ENCODE measurements at places on chromosomes 16 and 17.

GRCh38 chr16:15887283-15887682, 1.1 kb downstream of the CEP20 start:
- H3K27me3 ChIP-seq: no peaks in the 10 kb centered on the region
- H3K4me1 ChIP-seq: peaks cover 15% of the 10 kb centered on the region
- DNase-seq: no peak
- H3K4me3 ChIP-seq: peak overlapping the region; percentile 95
- H3K27ac ChIP-seq: peak overlapping the region; percentile 89

- no peak overlapping the region for H3K27ac ChIP-seq
- no peak overlapping the region for H3K4me3 ChIP-seq
- DNase-seq: no peak
- no peaks in the 10 kb centered on the region for H3K27me3 ChIP-seq
Measured at GRCh38 chr17:13690806-13691205, 89.1 kb upstream of the HS3ST3A1 start.

DNA sequence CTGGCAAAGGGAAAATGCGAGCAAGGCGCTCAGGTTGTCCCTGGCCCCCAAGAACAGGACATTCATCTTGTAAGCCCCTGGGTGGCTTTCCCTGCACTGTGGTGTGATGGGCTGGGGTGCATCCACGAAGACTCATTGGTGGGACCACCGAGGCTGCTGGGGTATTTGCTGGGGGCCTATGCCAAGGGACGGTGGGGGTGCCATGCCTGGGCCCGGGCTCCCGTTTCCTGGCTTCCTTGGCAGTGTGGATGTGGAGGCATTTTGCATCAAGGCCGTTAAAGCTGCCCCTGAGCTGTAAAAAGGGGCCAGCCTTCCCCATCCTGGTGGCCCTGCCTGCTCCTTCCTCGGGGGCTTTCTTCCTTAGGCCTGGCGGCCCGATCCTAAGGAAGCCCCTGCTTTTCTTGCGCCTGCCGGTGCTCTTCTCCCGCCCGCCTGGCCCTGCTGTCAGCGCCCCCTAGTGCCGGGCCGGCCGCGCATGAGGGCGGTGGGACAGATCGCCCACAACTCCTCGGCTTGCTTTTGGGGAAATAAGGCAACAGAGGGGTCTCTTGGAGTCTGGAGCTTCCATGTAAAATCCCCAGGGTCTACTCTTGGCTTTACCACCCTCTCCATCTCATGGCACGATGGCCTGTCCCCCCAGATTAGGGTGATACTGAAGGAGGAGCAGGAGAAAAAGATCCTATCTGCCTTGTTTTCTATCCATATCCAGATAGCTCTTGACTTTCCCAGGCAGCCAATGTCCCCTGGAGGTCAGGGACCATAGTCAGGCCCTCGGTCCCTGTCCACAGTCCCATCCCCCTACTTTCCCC, 9.8 kb upstream of the TBX2 start:
- H3K27me3 ChIP-seq: no peaks in the 10 kb centered on the region
- H3K27ac ChIP-seq: no peak overlapping the region
- no peaks in the 10 kb centered on the region for H3K4me1 ChIP-seq
- no peak overlapping the region for H3K4me3 ChIP-seq

DNA sequence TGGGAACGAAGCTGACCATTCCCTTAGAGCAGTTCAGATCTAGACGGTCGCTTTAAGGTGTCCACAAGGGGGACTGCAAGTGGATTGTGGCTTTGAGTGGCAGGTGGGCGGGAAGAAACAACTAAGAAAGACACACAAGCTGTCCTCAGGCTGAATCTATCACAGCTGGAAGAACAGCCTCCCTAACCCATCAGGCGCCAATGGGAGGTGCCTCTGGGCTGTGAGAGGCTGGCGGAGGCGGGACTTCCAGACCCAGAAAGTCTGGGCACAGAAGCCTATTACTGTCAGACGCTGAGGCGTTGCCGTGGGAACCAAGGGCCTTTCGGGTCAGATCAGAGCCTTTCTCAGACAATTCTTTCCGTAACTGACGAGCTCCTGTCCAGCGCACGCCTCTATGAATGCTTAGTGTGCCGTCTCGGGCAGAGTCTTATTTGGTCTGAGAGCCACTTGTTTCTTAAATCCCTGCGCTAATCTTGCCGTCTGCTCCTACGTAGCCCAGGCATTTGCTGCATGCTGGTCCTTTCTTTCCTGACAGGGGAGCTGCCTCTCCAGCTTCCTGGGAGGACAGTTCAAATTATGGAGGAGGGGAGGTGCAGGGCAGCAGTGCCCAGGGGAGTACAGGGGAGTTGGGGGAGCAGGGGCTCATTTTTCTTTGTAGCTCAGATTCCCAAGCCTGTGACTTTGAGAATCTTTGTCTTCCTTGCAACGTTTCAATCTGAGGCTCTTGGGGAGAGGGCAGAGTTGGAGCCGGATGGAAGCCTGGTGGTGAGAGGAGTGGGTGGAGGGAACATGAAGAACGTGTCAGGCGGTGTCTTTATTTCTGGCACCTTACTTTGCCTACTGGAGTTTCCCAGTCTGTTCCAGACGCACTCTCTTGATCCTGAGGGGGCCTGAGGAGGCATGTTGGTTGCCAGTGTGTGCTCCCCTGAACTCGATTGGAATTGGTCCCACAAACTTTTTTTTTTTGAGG, 618.7 kb downstream of the KCNJ18 start:
- no peaks in the 10 kb centered on the region for H3K27me3 ChIP-seq
- H3K4me1 ChIP-seq: no peaks in the 10 kb centered on the region
- DNase-seq: no peak
- no peak overlapping the region for H3K27ac ChIP-seq

GRCh38 chr16:75196836-75197235, 10.1 kb downstream of the CTRB2 start:
- peaks cover 3% of the 10 kb centered on the region for H3K27me3 ChIP-seq
- no peak overlapping the region for H3K27ac ChIP-seq
- H3K4me3 ChIP-seq: no peak overlapping the region
- H3K36me3 ChIP-seq: no peaks in the 10 kb centered on the region
- peaks cover 12% of the 10 kb centered on the region for H3K4me1 ChIP-seq

DNA sequence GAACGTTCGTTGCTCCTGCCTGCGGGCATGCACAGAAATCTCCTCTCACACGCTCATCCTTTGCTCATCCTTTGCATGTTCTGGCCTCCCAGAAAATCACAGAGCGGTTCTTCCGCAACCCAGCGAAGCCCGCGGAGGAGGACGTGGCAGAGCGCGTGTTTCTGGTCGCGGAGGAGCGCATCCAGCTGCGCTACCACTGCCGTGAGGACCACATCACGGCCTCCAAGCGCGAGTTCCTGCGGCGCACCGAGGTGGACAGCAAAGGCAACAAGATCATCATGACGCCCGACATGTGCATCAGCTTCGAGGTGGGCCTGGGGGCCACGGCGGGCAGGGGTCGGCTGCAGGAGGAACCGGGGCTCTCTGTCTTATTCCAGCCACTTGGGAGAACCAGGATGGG, 9.6 kb upstream of the KATNB1 start:
- no peak overlapping the region for H3K4me3 ChIP-seq
- DNase-seq: no peak
- no peaks in the 10 kb centered on the region for H3K36me3 ChIP-seq
- H3K27me3 ChIP-seq: no peaks in the 10 kb centered on the region

DNA sequence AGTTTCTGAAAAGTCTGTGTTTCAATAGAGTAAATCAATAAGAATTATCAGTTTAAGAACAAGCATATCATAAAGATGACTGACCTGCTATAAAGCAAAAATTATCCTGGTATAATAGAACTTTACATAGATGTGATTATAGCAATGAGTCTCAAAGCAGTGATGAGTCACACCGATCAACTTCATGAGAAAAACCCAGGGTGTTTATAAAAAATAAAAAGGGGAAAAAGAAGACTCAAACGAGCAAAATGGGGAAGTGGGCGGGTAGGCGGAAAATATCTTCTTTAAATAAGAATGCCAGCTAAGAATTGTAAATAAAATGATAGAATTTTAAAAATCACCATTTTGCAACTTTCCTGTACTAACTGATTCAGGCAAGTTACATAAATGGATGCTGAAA, 46.8 kb downstream of the BRIP1 start:
- no peak overlapping the region for H3K4me3 ChIP-seq
- no peaks in the 10 kb centered on the region for H3K27me3 ChIP-seq
- no peaks in the 10 kb centered on the region for H3K36me3 ChIP-seq
- H3K27ac ChIP-seq: no peak overlapping the region
- H3K4me1 ChIP-seq: no peaks in the 10 kb centered on the region

- H3K4me3 ChIP-seq: no peak overlapping the region
- DNase-seq: no peak
- no peaks in the 10 kb centered on the region for H3K27me3 ChIP-seq
- peaks cover 29% of the 10 kb centered on the region for H3K4me1 ChIP-seq
Measured at GRCh38 chr16:89377453-89377848, 112.9 kb downstream of the ANKRD11 start.

GRCh38 chr17:78610951-78611511, 33.8 kb upstream of the DNAH17 start:
- no peak overlapping the region for H3K27ac ChIP-seq
- no peak for DNase-seq
- no peaks in the 10 kb centered on the region for H3K27me3 ChIP-seq
- no peak overlapping the region for H3K4me3 ChIP-seq
- H3K36me3 ChIP-seq: no peaks in the 10 kb centered on the region
- no peaks in the 10 kb centered on the region for H3K4me1 ChIP-seq

DNA sequence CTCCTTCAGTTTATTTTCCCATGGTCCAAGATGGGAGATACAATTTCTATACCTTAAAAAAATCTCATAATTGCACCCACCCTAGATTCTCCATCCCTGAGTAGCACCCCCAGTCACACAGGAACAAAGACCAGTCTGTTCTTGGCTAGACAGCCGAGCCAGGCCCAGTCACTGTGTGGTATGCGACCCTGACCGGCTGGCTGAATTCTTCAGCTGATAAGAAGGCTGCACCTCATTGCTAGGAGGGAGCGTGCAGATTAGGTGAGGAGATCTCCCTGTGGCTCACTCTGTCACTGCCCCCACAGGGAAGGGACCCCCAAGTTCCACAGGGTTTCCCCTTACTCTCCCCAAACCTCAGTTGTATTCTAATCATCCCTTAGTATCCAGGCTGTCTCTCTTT, 138.7 kb downstream of the SALL1 start:
- H3K27me3 ChIP-seq: no peaks in the 10 kb centered on the region
- H3K27ac ChIP-seq: no peak overlapping the region
- H3K36me3 ChIP-seq: no peaks in the 10 kb centered on the region
- H3K4me3 ChIP-seq: no peak overlapping the region
- no peaks in the 10 kb centered on the region for H3K4me1 ChIP-seq

- no peak overlapping the region for H3K27ac ChIP-seq
- DNase-seq: no peak
- no peak overlapping the region for H3K4me3 ChIP-seq
- no peaks in the 10 kb centered on the region for H3K36me3 ChIP-seq
Measured at GRCh38 chr16:27951489-27952120, 111.9 kb downstream of the GSG1L start.

GRCh38 chr16:78675951-78676792, 576.7 kb downstream of the WWOX start:
- H3K4me3 ChIP-seq: no peak overlapping the region
- no peak for DNase-seq
- no peak overlapping the region for H3K27ac ChIP-seq
- H3K4me1 ChIP-seq: no peaks in the 10 kb centered on the region
- no peaks in the 10 kb centered on the region for H3K36me3 ChIP-seq

- no peak overlapping the region for H3K4me3 ChIP-seq
- DNase-seq: no peak
- H3K4me1 ChIP-seq: no peaks in the 10 kb centered on the region
- H3K27ac ChIP-seq: no peak overlapping the region
- H3K27me3 ChIP-seq: no peaks in the 10 kb centered on the region
Measured at GRCh38 chr17:44907729-44908470, 7.4 kb downstream of the GFAP start.

- no peaks in the 10 kb centered on the region for H3K36me3 ChIP-seq
- H3K27ac ChIP-seq: no peak overlapping the region
- H3K4me1 ChIP-seq: no peaks in the 10 kb centered on the region
- H3K27me3 ChIP-seq: no peaks in the 10 kb centered on the region
- H3K4me3 ChIP-seq: no peak overlapping the region
- DNase-seq: no peak
Measured at GRCh38 chr17:26818736-26819135, 475.2 kb upstream of the WSB1 start.

- H3K27me3 ChIP-seq: no peaks in the 10 kb centered on the region
- H3K36me3 ChIP-seq: no peaks in the 10 kb centered on the region
- H3K4me1 ChIP-seq: no peaks in the 10 kb centered on the region
Measured at GRCh38 chr17:73412914-73413313, 101.1 kb upstream of the CDC42EP4 start.

- H3K4me3 ChIP-seq: peak overlapping the region; percentile 45
- H3K36me3 ChIP-seq: peaks cover 22% of the 10 kb centered on the region
- DNase-seq: peak; percentile 25
Measured at GRCh38 chr16:57042157-57043111, 49.9 kb upstream of the CPNE2 start.

- no peaks in the 10 kb centered on the region for H3K36me3 ChIP-seq
- H3K27me3 ChIP-seq: no peaks in the 10 kb centered on the region
- no peaks in the 10 kb centered on the region for H3K4me1 ChIP-seq
- H3K27ac ChIP-seq: no peak overlapping the region
Measured at GRCh38 chr17:21105064-21105894, 21.5 kb upstream of the DHRS7B start.

DNA sequence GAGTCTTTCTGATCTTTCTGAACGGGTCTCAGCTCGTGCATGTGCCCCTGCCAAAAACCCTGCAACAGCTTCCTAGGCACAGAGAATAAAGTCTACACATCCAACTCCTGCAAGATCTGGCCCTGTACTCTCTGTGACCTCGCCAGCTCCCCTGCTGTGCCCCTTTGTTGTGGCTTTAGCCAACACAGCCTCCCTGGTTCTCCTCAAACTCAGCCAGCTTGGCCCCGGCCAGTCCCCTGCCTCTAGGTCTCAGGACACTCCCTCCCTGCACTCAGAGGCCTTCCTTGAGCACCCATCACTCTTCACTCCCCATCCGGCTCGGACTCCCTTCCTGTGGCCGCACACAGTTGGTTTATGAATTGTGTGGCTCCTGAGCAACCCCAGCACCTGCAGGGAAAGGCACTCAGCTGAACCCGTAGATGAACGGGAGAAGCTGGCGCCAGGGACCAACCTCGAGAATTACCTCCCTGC, 1.4 kb downstream of the CEP131 start:
- no peak for DNase-seq
- no peaks in the 10 kb centered on the region for H3K36me3 ChIP-seq

DNA sequence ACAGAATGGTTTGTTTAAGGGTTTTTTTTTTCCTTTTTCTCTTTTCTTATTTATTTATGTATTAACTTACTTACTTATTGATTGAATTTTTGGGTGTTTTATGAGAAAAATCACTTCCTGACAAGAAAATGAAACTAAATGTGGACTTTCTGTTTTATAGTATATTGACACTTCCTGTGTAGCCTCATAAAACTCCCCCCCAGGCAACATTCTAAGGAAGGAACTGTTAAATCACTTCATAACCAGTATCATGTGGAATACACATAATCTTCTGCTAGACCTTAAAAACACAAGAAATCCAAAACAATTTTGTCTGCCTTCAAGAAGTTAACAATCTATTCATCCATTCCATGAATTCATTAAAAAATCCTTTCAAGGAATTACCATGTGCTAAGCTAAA, 164.1 kb upstream of the TOM1L1 start:
- no peak for DNase-seq
- H3K27ac ChIP-seq: no peak overlapping the region
- no peaks in the 10 kb centered on the region for H3K27me3 ChIP-seq
- H3K4me1 ChIP-seq: no peaks in the 10 kb centered on the region
- H3K4me3 ChIP-seq: no peak overlapping the region

GRCh38 chr16:24861461-24861860, 15.7 kb downstream of the SLC5A11 start:
- H3K36me3 ChIP-seq: no peaks in the 10 kb centered on the region
- no peak overlapping the region for H3K4me3 ChIP-seq
- DNase-seq: no peak
- H3K27me3 ChIP-seq: no peaks in the 10 kb centered on the region
- H3K27ac ChIP-seq: no peak overlapping the region

GRCh38 chr17:77391668-77392375, 251.1 kb downstream of the SEC14L1 start:
- H3K27ac ChIP-seq: peak overlapping the region; percentile 50
- H3K36me3 ChIP-seq: no peaks in the 10 kb centered on the region
- no peak for DNase-seq
- no peaks in the 10 kb centered on the region for H3K27me3 ChIP-seq
- H3K4me3 ChIP-seq: peak overlapping the region; percentile 14

Data from naive thymus-derived CD4-positive, alpha-beta T cell (primary cell).